ENCODE measurements at places on chromosomes 1 and 21.
A peak's percentile ranks its signal among the peaks of the same experiment; 100 is the strongest.

GRCh38 chr1:43521078-43521477, 9.6 kb upstream of the PTPRF start:
- DNase-seq: no peak

DNA sequence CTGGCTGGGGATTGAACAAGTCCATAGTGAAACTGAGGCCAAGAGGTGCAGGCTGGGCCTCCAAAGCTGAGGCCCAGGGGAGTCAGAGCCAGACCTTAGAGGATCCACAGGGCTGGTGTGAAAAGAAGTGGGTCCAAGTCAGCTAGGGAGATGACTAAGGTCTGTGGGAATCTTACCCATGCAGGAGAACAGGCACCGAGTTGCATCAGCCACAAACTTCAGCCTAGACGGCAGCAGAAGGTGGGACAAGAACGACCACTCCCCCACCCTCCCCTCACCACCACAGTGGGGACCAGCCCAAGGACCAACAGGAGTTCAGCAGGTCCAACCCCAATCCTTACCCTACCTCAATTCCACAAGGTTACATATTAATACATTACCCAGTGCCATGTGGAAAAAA, 282.3 kb downstream of the TTLL7 start:
- DNase-seq: no peak

DNA sequence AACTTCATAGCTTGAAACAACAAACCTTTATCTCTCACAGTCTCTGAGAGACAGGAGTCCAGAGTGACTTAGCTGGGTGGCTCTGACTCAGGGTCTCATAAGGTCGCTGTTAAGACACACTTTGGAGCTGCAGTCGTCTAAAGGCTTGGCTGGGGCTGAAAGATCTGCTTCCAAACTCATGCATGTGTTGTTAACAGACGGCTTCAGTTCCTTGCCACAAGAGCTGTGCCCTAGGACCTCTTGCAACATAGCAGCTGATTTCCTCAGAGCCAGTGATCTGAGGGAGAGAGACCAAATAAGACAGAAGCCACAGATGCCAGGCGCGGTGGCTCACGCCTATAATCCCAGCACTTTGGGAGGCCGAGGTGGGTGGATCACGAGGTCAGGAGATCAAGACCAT, 176.8 kb downstream of the DISC1 start:
- DNase-seq: no peak

GRCh38 chr1:8312235-8313218, 5.4 kb upstream of the SLC45A1 start:
- no peak for DNase-seq

DNA sequence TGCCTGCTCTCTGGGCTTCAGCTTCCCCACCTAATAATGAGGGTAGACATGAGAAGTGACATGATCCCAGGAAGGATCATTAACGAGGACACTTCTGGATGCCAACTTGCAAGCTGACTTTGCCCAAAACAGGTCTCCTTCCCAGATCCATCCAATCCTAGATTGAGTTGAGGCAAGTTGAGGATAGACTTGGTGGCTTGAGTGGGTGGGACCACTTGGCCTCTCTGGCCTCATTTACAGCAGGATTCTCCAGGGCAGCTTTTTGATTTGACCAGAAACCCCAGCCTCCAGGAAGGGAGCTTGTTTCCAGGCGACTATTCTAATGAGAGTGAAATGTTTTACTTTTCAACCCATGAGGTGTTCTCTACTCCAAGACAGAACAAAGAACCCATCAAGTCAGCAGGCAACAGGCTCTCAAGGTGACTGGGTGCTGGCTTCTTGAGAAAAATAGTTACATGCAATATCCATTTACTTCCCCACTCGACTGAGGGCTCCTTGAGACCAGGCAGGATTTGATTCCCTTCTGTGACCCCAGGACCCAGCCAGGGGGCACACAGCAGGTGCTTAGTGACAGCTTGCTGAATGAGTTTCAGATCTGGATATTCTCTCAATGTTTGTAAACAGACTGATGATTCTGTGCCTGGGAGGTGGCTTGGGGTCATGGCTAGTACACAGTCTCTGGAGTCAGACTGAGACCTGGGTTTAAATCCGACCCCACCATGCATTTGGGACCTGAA, 128.2 kb downstream of the DMRTB1 start:
- DNase-seq: no peak

DNA sequence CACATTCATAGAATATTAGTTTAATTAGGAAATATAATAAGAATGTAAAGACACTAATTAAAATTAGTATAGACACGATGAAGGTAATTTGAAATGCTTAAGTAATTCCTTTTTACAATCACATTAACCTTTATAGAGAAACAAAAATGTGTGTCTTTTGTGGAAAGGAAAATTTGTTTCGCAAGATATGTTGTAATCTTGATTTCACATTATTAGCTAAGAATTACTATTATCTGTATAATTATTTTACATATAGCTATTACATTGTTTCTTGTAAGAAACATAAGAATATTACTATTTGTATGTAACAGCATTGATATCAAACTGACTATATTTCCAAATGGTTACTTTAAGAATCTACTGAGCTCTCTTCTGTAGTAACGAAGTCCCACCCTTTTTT, 111.2 kb downstream of the PTPRC start:
- DNase-seq: no peak

DNA sequence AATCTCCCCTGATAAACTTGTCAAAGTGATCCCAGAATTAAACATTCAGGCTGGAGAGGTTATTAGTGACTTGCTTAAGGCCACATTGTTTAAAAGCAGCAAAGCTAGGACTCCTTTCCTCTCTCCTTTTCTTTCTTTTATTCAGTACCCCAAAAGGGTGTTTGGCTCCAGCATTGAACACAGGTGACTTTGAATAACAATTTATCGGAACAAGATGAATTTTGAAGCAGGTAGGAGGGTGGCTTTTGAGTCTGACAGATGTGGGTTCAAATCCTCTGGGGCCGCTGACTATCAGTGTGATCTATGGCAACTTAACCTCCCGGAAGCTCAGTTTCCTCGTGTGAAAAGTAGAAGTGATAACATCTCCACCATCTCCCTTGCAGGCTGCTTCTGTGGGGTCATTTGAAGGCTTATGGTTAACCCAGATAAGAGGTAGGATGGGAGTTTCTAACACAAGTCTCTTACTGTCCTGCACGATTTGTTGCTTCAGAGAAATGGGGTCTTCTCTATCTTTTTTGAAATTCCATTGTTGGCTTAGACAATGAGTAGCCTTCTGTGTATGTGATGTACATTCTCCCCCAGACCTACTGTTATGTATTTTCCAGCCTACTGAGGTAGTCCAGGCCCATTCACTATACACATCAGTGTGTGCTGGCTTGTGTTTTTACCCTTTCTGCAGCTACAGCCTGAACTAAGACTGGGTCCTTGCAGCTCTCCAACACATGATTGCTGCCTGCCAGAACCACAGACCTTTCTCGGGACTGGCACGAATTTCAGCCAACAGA, 29.0 kb downstream of the JUN start:
- no peak for DNase-seq

GRCh38 chr1:48627486-48627885, 149.2 kb downstream of the BEND5 start:
- DNase-seq: no peak

DNA sequence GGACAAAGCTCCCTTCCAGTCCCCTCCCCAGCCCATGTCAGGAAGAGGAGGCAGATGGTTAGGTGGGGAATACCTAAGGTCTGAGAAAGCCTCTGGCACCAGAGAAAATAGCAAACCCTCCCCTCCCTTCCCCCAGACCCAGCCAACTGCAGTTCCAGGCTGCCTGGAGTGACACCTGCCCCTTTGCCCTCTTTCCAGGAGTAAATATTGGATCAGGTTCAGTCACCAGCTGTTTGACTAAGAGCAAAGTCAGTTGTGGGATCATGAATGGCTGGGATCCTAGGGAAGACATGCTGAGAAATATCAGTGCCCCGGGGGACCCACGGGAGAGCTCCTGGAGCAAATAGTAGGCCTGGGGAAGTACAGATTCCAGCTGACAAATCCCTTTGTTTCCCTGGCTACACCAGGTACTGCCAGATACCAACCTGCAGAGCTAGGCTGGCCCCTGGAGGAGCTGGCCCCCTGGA, 12.2 kb upstream of the CDK18 start:
- DNase-seq: no peak

GRCh38 chr1:153872934-153873333, 49.8 kb downstream of the GATAD2B start:
- DNase-seq: no peak

GRCh38 chr1:109454497-109455133, 11.7 kb upstream of the SYPL2 start:
- no peak for DNase-seq

GRCh38 chr1:234858722-234859121, 248.7 kb upstream of the IRF2BP2 start:
- no peak for DNase-seq

GRCh38 chr1:185566995-185567394, 167.2 kb upstream of the HMCN1 start:
- peak; percentile 45 for DNase-seq

DNA sequence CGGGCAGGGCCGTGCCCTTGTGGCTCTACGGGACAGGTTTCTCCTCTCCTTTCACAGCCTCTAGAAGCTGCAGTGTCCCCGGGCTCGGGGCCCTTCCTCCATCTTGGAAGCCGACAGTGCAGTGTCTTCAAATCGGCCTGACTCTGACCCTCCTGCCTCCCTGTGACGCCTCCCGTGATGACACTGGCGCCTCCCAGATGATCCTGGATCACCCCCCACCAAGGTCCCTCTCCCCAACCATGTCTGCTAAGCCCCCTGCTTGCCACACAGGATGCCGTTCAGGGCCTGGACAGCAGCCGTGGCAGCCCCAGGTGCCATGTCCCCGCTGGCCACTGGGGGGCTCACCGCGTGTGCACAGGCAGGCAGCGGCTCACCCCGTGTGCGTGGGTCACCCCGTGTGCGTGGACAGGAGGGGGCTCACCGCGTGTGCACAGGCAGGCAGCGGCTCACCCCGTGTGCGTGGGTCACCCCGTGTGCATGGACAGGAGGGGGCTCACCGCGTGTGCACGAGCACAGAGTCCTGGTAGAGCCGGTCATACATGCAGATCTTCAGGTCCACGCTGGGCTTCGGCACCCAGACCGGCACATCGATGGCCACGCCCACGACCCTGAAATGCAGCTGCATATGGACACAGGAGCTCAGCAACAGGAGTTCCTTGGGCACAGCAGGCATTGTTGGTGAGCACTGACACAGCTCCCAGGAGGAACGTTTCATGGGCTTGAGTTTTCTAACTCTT, 24.9 kb upstream of the TMEM52 start:
- peak; percentile 47 for DNase-seq

DNA sequence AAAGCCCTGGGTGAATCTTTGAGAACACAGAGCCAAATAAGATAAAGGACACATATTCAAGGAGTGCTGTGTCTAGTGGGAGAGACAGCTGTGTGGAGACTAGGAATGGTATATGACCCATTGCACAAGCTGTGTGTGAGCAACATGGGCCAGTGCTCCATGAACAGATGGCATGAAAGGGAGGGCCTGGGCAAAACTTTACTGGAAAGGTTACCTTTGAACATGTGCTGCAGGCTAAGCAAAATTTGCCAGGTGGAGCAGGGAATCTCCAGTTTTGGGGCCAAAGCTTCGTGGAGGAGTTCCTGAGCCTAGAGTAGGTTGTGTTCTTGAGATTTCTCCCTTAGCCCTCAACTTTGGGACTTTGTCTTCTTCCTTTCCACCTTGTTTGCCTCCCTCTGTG, 446.1 kb upstream of the PROX1 start:
- no peak for DNase-seq

DNA sequence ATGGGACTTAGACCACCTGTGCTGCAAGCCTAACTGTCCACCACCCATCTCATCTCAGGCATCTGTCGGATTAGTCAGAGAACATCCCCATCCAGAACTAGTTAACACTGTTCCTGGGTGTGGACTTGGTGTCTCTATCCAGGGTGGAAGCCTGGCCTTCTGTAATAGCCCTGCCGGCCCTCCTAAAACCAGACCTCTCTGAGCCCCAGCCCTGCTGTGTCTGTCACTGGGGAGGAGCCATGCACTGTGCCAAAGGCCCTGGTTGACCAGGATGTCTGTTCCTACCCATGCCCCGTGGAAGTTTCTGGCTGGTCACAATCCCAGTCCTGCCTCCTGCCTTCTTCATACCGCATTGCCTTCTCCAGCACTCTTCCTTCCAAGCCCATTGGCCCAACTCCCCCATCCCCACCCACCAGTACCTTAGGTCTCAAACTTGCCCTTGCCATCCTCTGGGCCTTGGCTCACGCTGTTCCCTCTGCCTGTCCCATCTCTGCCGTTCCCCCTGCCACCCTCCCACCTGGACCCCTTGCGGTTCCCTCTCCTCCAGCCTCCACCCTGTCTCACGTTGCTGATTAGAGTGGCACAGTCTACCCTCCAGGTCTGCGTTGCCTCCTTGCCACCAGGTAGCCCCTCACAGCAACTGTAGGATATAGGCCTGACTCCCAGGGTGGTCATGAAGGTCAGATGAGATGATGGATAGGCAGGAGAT, 105.6 kb downstream of the EPHB2 start:
- no peak for DNase-seq

- DNase-seq: no peak
Measured at GRCh38 chr1:167668108-167668507, 38.1 kb downstream of the RCSD1 start.

GRCh38 chr1:26696654-26697430, 1.0 kb downstream of the ARID1A start:
- no peak for DNase-seq

DNA sequence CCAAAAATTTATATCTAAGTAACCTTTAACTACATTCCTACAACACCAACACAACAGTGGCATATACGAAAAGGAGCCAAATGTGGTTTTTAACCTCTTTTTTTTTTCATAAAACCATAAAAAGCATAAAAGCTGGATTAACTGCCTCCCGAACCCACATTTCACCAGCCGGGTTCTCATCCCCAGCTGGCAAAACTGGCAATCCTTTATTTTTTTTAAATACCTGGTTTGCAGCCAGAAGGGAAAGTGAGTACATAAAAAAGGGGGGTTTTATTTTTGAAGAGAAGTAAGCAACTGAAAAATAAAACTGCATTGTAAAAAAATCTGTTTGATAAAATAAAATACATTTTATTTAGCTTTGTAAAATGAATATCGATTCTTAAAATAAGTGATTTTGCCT, 295.4 kb downstream of the AKT3 start:
- no peak for DNase-seq

- DNase-seq: no peak
Measured at GRCh38 chr1:203621559-203622262, 4.9 kb upstream of the ATP2B4 start.

- DNase-seq: no peak
Measured at GRCh38 chr1:186819563-186819962, 9.2 kb upstream of the PLA2G4A start.

- no peak for DNase-seq
Measured at GRCh38 chr1:55309053-55309452, 93.9 kb upstream of the USP24 start.

GRCh38 chr1:58783090-58783992, 506 bp downstream of the JUN start:
- peak; percentile 65 for DNase-seq

GRCh38 chr1:32208891-32209328, at the start of gene DCDC2B:
DCDC2B (plus strand) TSS chr1:32209089; CDS start chr1:32209094, 5 bp downstream.
- peak; percentile 46 for DNase-seq

- no peak for DNase-seq
Measured at GRCh38 chr1:41358131-41359021, 2.9 kb upstream of the FOXO6 start.

All from A673 (cell line).